ENCODE measurements at places on chromosomes 5 and 9.

GRCh38 chr9:95864852-95865580, 10.5 kb upstream of the ERCC6L2 start:
- DNase-seq: no peak

GRCh38 chr5:142841511-142842265, 71.5 kb downstream of the ARHGAP26 start:
- peak; percentile 76 for DNase-seq

- DNase-seq: peak; percentile 48
These were observed 129.4 kb downstream of the EDIL3 start for GRCh38 chr5:84255315-84255714.

GRCh38 chr9:35499029-35499700, 9.3 kb downstream of the RUSC2 start:
- no peak for DNase-seq

DNA sequence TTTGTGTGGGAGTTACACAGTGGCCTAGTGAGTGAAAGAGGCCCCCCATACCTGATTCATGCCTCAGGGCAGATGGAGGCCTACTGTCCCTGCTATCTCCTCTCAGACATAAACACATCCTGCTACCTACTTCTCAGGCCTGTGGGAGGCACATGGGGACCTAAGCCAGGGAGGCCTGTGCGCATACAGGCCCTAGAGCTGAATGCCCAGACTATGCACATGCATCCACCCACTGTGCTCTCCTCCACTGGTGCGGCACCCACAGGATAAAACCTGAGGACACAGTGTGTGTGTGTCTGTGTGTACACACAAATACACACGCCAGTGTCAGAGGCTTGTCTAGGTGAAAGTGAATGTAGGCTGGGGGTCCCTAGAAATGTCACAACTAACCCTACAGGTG, 1.4 kb downstream of the PAX5 start:
- no peak for DNase-seq

DNA sequence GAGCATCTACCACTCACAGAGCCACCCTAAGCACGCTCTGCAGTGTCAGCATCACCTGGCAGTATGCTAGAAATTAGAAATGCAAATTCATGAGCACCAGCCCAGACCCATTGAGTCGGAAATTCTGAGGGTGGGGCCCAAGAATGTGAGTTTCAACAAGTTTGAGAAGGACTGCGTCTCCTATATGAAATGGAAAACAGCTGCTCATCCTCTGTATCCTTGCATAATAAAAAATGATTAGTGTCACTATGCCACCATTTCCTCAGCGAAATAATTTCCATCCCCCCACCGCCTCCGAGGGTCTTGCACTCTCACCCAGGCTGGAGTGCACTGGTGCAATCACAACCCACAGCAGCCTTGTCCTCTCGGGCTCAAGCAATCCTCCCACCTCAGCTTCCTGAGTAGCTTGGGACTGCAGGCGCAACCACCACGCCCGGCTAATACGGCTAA, 1.3 kb upstream of the IQGAP2 start:
- no peak for DNase-seq

GRCh38 chr5:72920690-72921502, 34.9 kb upstream of the FCHO2 start:
- DNase-seq: peak; percentile 53

GRCh38 chr5:113090336-113091106, 113.9 kb downstream of the DCP2 start:
- DNase-seq: no peak

GRCh38 chr5:61461417-61461816, 129.4 kb downstream of the ZSWIM6 start:
- no peak for DNase-seq

DNA sequence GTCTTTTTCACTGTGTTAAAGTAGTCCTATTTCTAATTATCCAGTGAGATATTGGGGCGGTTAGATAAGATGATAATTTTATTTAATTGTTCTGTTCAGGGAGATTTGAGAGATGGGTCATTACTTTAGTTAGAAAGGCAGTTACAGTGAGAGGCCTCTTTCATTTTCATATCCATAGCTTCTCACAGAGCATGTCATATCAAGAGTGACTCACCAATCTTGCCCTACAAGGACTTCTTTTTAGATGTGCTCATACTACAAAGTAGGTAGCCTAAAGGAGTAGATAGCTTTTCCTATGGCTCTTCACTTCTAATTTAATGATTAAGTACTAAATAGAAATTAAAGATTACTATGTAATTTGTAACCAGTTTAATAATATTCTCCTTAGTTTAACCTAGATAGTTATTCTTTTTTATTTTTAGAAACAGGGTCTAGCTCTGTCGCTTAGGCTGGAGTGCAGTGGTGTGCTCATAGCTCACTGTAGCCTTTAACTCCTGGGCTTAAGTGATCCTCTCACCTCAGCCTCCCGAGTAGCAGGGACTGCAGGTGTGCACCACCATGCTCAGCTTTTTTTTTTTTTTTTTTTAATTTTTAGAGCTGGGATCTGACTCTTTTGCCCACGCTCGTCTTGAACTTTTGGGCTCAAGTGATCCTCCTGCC, 71.0 kb downstream of the FER start:
- peak; percentile 37 for DNase-seq

Measured in fibroblast of skin of right quadriceps (primary cell).